ENCODE measurements at places on chromosomes 3 and 15.

DNA sequence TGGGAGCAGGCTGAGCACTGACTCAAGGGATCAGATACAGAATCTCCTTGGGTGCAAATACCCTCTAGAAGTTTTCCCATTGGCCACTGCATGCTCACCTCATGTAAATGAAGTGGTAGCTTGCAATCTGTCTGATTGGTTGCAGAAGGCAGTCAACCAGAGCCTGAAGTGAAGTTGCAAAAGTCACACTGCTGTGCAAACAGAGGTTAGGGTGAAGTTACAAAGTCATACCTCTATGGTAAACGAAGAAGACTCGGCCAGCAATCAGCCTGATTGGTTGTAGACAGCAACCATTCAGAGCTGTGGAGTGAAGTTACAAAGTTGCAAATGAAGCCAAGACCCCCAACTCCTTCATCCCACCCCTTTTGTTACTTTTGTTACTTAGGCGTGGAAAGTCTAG lies 27.1 kb downstream of the STARD9 start:
- no peak for DNase-seq

DNA sequence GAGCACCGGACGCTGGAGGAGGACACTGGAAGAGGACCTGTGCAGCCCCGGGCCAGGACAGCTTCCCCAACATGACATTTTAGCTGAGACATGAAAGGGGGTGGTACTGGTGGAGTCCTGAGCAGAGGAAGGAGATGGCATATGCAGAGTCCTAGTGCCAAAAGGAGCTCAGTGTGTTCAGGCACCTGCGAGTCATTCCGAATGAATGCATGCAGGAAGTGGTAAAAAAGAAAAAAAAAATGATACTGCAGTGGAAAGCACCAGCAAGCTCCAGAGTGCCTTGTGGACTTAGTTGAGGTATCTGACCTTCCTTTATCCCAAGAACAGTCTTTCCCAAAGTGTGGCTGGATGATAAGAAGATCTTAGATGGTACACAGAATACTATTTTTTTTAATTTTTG lies 6.6 kb upstream of the ZNF148 start:
- no peak for DNase-seq

DNA sequence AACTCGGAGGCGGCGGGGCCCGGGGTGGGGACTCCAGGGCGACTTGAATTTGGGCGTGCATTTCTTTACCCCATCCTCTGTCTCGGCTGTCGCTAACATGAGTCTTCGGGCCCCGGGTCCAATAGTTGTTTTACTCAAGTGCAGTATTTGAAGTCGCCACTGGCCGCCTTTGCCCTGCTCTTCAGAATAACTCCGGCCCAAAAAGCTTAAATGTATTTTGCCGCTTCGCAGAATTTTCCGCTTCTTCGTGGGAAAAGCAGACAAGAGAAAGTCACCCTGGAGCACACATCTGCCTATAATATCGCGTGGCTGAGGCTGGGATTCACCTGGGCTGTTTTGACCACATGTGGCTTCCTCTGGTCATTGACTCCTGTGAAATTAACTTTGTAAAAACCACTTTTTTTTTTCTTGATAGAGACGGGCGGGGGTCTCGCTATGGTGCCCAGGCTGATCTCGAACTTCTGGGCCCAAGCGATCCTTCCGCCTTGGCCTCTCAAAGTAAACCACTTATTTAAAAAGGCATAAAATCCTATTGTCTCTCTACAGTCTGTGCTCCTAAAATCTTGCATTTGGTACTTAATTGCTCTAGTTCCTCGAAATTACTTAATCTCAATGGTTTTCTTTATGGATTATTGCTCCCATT lies 676 bp downstream of the CNOT10 start:
- DNase-seq = peak; percentile 27

GRCh38 chr3:107443461-107443860 lies 66.2 kb downstream of the CCDC54 start:
- DNase-seq = no peak

DNA sequence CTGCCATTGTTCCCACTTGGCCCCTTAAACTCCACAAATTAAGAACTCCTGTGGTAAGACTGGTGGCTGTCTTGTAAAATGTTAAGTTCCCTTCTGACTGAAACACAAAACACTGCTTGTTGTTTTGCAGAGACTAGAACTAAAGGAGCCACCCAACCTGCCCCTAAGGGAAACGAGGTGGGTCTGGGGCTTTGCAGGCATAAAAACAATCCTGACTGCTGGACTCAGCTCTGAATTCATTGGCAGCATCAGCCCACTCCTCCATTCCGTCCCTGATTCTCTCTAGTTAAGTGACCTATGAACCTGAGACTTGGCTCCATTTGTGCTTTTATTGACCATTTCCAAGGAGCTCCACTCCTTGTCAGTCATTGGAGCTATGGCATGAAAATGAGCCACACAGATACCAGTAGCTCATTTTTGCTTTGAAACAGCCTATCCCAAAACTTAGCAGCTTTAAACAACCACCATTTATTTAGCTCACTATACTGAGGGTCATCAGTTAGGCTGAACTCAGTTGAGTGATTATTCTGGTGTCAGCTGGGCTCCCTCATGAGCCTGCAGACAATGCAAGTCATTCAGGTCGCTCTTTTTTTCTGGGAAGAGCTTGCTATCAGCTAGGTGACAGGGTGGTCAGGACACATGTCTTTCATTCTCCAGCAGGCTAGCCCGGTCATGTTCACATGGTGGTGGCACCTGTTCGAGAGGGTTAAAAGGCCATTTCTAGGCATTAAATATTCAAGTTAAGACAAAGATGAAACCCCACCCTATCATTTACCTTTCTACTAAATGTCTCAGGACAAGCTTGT lies 175.1 kb upstream of the CTNNB1 start:
- DNase-seq = no peak

DNA sequence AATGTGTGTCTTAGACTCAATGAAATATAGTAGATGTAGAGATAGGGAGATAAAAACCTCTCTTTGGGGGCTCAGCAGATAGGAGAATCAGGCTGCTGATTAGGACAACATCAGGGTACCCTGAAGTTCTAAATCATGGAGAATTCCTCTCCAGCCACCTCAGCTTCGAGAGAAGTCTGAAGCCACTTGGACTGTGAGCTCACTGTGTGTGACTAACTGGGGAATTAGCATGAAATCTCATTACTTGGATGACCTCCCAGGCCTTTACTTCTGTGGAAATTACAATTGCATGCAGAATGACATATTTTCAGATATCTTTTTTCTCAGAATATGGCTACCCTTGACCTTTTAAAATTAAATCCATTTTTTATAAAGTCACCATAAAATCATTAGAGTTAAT lies 128.0 kb upstream of the MRPL3 start:
- no peak for DNase-seq

DNA sequence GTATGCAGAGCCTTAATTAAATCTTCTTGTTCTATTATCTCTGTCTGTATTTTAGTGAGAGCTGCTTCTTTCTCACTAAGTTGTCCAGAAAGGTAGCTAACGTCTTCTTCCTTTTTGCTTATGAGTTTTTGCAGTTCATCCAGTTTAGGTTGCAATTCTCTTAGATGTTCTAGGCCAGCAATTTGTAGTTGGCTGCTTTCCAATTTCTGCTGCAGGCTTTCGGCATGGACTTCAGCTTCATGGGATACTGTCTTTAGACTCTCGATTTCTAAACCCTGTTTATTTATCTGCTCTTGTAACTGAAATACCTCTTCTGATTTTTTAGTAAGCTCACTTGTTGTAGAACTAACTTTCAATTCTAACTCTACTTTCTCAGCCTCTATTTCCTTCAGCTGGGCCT lies 35.5 kb upstream of the HCLS1 start:
- no peak for DNase-seq

- no peak for DNase-seq
These were observed 89.3 kb upstream of the ST8SIA2 start for GRCh38 chr15:92304223-92304975.

DNA sequence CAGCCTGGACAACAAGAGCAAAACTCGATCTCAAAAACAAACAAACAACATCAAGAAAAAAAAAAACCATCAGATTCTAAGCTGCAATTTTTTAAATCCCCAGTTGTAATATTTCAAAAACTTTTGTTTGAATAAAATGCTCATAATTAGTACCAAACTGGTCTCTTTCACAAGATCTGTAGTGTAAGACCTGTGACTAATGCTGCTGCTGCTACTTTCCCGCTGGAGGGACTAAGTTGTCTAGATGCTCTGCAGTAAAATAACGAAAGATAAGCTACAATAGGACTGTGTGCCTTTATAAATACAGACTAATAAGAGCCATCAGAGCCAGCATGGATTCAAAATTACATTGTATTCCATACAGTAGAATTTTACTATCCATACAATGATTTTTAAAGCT lies 45.4 kb downstream of the TM4SF4 start:
- no peak for DNase-seq

DNA sequence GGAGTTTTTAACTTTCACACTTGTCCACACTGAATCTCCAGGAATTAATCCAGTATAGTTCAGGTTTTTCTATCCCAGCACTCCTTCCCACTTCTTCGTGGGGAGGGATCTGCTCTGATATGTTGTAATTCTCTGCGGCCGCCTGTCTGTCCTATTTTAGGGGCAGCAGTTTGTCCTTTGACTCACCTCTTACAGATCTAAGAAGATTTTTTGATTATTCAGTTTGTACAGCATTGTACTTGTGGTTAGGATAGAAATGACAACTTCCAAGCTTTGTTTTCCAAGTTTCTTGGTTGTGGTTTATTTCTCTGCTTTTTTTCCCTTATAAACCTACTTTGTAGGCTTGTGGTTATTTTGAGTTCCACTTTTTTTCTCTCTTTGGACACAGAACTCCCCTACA lies 601.7 kb downstream of the SI start:
- no peak for DNase-seq

DNA sequence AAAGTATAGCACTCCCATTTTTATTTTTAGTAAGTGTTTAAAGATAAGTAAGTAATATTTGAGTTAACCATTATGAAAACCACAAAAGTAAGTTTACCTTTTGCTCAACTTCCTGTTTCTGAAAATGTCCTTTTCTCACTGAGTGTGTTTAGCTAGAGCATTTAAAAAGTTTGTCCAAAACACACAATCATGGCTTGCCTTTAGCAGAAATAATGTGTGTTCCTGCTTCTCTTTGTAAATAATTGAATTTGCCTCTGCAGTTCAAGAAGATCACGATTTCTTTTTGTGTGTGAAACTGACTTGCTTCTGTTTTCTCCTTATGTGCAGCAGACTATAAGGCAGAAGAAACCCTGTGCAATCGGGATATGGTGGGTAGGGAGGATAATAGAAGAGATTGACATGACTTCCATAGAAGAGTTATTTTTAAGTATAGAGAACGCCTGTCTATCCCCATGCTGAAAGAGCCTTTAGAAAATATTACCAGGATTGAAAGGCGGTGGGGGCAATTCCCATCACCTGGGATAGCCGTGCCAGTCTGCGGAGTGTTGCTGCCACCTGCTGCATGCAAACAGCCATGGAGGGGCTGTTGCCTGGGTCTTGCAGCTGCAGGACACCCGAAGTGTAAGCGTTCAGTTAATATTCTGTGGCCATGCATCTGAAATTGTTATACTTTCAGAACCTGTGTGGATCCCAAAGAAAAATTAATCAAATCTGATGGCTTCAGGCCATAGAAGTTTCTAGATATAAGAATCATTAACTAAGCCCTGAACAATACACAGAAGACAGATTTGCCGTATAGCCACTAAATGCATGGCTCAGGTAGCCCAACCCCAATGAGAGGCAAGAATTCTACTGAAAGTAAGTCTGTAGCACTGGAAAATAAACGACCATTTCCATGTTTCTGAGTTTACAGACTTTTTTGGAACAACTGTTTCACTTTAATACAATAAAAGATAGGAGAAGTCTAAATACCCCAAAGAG lies 2.4 kb upstream of the CD96 start:
- peak; percentile 23 for DNase-seq

- DNase-seq = no peak
These were observed 42.9 kb downstream of the MUC4 start for GRCh38 chr3:195768831-195769303.

- DNase-seq = no peak
These were observed 744.0 kb upstream of the SGO1 start for GRCh38 chr3:20930034-20930433.

- no peak for DNase-seq
These were observed 95.8 kb downstream of the ARNT2 start for GRCh38 chr15:80500021-80500420.

- DNase-seq = no peak
These were observed 261.3 kb downstream of the RPLP1 start for GRCh38 chr15:69713726-69714559.

DNA sequence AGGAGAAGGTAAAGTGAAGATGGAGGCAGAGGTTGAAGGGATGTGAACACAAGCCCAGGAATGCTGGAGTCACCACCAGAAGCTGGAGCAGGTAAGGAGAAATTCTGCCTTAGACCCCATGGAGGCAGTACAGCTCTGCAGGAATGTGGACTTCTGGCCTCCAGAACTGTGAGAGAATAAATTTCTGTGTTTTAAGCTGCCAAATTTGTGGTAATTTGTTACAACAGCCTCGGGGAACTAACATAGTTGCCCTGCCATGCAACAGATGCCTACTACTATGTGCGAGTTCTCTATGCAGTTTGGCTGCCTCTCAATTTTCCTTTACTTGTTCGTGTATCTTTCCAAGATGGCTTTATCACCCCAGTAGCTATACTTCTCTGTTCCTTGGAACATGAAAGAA lies 394.1 kb downstream of the TUSC7 start:
- no peak for DNase-seq

DNA sequence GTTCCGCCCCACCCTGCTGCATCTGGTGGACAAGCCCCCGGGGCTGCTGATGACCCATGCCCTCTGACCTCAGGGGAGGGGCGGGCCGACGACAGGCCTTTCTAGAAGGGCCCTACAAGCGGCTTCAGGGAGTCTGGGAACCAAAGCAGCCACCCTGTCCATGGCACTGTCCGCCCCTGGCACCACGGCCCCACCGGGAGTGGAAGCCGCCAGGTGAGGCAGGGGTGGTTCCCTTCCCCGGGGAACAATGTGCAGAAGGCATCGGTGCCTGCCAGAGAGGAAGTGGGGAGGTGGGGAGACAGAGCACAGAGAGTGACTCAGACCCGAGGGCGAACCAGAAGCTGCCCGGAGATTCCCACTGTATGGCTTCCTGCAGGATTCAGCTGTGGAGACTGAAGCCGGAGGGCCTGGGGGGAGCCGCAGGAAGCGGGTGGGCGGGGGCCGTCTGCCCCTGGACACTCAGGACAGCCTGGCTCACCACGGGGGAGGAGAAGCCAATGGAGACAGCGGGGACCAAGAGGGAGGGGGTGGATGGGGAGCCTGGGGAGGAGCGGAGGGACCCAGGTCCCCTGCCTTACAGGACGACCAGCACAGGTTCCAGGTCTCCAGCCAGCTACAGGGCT lies 134.0 kb downstream of the TPRA1 start:
- DNase-seq = no peak

All from hematopoietic multipotent progenitor cell treated with erythropoietin and hydrocortisone succinate and interleukin-3 and kit ligand, for 8 days (in vitro differentiated cells).